Fibroblast of mammary gland (primary cell): ENCODE measurements at places on chromosomes 4 and X.

DNA sequence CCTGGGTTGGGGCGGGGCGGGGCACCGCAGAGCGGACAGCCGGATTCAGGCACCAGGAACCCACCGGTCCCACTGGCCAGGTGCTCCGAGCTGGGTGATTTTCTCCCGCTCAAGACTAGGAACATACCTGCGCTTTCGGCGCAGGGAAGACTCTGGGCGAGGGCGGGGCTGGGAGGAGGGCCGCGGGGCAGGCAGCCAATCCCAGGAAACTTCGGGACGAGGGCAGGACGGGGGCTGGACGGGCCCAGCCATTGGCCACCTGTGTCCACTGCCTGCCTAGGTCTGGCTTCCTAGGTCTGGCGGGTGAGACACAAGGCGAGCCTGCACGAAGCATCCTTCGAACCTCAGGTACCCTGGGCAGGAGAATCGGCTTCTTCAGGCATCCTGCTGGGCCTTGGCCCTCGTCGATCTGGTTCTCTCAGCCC is 274 bp upstream of the ERVMER34-1 start:
- DNase-seq, result peak; percentile 24

DNA sequence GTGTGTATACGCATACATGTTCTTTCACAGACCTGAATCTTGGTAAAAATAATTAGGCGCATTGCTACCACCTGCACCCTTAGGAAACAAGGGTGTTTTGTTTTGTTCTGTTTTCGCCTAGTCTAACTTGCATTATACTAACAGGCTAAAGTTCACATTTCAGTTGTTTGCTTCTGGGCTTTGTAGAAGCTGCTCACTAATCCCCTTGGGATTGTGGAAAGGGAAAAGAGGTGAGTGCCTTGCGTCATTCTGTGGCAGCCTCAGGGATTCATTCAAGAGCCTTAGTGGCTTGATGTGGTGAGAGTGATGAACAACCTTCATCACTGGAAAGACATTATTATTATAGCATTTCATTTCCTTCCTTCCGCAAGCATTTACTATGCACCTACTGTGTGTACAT is 331.1 kb downstream of the ADGRL3 start:
- DNase-seq, result no peak

GRCh38 chr4:156499684-156500083 is 471.9 kb downstream of the PDGFC start:
- no peak for DNase-seq

- DNase-seq, result no peak
Measured at GRCh38 chr4:113290666-113291065, 241.2 kb downstream of the ANK2 start.

DNA sequence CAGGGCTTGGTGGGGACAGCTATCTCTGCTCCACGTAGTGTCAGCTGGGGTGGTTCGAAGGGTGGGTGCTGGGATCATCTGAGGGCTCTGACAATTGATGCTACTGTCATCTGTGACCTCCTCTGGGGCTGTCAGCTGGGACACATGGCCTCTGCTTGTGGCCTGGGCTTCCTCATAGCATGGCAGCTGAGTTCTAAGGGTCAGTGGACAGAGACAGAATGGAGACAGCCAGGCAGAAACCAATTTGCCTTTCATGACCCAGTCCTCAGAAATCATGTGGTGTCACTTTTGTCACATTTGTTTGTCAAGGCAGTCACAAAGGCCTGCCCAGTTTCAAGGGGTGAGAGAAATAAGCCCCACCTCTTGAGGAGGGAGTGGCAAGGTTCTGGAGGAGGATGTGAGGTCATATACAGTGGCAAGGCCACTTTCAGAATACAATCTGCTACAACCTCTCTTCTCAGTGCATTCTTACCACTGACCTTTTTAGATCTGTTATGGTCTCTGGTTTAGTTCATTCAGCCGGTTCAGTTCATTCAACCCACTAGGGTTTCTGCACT is 103.6 kb upstream of the BCOR start:
- DNase-seq, result no peak

DNA sequence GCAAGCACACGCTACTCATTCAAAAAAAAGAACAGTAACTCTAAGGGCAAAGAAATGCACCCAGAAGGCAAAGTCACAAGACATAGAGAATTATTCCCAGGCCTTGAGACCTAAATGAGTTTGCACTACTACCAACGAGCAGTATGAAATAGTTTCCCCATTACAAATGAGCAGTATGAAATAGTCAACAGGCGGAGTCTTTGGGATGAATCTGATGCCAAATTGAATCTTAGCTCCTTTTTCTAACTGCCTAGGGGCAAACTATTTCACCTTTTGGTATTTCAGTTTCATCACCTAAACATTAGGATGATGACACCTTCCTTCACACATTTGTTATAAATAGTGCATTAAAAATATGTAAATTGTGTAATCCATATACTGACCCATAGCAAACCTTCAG is 213.0 kb upstream of the FAT4 start:
- DNase-seq, result peak; percentile 9

GRCh38 chr4:101685126-101685525 is 105.4 kb upstream of the BANK1 start:
- DNase-seq, result no peak

GRCh38 chr4:165364452-165365080 is 14.2 kb upstream of the CPE start:
- DNase-seq, result peak; percentile 65

GRCh38 chr4:10893395-10893794 is 208.8 kb upstream of the CLNK start:
- DNase-seq, result no peak

- peak; percentile 72 for DNase-seq
Measured at GRCh38 chr4:139603576-139604410, 47.8 kb upstream of the SETD7 start.

DNA sequence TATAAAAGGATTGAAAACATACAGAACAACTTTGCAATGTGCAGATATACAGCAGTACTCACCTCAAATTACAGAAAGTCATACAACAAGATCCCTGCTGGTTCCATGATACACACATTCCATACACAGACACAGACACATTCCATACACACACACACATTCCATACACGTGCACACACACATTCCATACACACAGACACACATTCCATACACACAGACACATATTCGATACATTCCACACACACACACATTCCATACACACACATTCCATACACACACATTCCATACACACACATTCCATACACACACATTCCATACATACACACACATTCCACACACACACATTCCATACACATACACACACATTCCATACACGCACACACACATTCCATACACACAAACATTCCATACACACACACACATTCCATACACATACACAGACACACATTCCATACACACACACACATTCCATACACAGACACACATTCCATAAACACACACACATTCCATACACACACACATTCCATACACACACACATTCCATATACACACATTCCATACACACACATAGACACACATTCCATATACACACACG is 13.7 kb downstream of the LINC00632 start:
- DNase-seq, result peak; percentile 11

GRCh38 chr4:112817933-112818593 is 181.1 kb downstream of the LARP7 start:
- peak; percentile 94 for DNase-seq

GRCh38 chr4:156312261-156312847 is 358.7 kb upstream of the CTSO start:
- DNase-seq, result peak; percentile 7
